ENCODE measurements at places on chromosomes 1 and 21.

- DNase-seq = no peak
These were observed 35.7 kb upstream of the FAM163A start for GRCh38 chr1:179707406-179707805.

DNA sequence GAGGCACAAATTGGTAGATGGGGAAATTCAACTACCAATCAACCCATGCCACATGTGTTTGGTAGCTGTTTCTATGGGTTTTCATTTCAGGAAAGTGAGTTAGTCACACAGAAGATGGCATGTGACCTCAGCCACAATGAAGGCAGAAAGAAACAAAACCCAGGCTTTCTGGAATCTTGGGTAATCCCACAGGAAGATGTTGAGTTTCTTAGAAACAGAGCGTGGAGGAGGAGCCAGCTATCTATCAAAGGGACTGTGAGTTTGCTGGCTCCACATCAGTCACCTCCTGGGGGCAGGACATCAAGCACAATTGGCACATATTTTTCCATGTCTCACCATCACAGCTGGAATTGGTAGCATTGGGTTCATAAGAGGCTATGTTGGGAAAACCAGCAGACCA lies 188.9 kb upstream of the PLXNA2 start:
- DNase-seq = no peak

- no peak for DNase-seq
These were observed 339.2 kb downstream of the DPYD start for GRCh38 chr1:97581614-97582051.

DNA sequence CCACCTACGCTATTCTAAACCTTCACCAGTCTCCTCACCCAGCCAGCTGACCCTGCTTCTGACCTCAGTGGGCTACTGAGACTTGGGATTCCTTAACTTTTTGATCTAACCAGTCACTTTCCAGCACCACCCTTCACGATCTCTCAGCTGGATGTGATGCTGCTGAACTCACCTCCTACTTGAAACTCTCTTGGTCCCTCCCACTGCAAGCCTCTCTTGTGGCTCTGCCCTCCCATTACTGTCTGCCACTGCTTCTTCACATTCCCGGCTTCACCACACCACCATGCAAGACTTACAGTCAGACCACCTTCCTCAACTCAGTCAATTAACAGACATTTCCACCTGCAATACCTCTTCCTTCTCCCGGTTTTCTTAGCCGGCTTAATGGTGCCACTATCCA lies 6.3 kb downstream of the TAF5L start:
- no peak for DNase-seq

DNA sequence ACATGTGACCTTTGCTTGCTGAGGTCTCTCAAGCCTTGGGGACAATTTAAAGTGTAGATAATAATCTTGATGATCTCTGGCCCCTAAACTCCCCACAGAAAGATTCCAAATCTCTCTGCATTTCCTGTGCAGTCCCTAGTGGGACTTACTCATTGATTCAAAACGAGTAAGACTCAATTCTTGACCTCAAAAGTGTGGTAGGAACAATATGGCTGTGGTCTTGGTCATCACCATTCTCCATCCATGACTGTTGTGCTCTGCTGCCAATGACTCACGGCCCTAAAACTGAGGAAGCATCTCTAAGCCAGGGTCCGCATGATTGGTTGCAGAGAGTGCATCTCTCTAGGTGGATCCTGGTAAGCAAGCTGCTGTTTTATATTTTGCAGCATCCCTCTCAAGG lies 268.0 kb downstream of the PTGER3 start:
- no peak for DNase-seq

GRCh38 chr1:227042292-227042691 lies 102.2 kb downstream of the COQ8A start:
- peak; percentile 83 for DNase-seq

DNA sequence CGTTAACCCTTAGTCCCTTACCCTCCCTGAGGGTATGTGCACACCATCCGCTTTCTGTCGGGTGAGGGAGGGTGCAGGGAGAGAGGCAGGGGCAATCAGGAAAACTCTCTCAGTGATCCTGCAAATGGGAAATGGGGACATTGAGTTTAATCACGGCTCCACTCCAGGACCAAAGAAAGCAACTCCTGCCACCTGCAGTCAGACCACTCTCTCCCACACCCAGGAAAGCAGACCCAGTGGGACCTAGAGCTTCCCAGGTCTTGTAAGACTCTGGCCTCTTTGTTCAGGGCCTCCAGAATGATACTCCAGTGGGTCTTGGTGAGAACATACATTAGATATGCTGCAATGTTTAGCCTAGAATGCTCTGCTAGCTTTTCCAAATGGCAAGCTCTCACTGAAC lies 71.5 kb downstream of the GNG12 start:
- peak; percentile 10 for DNase-seq

DNA sequence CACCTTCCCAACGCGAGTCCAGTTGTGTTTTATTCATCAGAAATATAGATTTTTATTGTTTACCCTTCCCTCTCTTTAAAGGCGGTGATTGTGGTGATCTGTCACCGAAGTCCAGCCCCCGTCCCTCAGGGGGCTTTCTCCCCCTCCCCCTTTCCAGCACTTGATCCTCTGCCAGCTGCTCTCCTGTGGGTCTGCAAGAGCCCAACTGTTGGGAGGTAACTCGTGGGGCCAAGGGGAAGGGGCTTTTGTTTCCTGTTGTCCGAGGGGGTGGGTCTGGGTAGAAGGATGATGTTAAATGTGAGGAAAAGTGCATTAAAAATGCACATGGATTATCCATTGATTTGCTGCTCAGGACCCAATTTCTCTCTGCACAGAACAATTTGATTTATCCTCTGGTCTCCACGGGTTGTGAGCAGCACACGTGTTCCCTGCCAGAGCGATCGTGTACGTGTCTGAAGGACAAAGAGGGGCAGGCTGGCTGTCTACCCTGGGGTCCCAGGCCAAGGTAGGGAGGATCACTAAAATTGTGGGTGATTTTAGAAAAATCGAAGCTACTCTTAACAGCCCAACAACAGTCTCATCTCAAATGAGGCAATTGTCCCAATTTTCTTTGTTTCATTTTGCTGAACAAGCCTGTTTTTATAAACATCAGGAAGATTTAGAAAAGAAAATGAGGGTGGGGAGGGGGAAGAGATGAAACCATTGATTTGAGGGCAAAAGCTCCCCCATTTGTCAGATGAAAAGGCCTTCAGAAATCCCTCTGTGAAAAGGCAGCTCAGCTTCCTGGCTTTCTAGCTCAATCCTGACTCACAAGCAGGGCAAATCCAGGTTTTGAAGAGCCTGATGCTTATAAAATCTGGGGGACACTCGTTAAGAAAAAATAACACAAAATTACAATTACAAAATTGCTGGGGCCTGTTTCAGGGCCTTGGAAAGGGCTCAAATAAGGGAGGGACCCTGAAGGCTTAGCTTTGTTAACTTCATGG lies 176.2 kb downstream of the RHOU start:
- DNase-seq = peak; percentile 58

- DNase-seq = no peak
These were observed 25.3 kb downstream of the ARHGEF16 start for GRCh38 chr1:3479511-3480368.

DNA sequence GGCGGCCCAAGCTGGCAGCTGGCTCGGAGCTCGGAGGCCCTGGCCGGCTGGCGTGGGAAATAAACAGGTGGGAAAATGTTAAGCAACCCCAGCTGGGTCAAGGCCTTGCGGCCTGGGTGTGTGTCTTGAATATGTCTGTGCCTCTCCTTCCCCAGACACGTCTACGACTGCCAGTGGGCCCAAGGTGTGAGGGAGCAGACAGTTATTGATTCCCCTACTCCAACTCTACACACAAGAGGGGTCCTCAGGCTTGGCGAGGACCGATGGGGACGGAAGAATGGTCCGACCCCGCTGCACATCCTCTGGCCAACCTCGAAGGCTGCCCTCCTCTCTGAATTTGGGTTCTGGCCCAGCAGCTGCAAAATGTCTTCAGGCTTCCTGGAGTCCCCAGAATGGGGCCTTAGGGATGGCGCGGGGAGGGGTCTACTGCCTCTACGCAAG lies 2.2 kb downstream of the IL22RA1 start:
- DNase-seq = no peak

DNA sequence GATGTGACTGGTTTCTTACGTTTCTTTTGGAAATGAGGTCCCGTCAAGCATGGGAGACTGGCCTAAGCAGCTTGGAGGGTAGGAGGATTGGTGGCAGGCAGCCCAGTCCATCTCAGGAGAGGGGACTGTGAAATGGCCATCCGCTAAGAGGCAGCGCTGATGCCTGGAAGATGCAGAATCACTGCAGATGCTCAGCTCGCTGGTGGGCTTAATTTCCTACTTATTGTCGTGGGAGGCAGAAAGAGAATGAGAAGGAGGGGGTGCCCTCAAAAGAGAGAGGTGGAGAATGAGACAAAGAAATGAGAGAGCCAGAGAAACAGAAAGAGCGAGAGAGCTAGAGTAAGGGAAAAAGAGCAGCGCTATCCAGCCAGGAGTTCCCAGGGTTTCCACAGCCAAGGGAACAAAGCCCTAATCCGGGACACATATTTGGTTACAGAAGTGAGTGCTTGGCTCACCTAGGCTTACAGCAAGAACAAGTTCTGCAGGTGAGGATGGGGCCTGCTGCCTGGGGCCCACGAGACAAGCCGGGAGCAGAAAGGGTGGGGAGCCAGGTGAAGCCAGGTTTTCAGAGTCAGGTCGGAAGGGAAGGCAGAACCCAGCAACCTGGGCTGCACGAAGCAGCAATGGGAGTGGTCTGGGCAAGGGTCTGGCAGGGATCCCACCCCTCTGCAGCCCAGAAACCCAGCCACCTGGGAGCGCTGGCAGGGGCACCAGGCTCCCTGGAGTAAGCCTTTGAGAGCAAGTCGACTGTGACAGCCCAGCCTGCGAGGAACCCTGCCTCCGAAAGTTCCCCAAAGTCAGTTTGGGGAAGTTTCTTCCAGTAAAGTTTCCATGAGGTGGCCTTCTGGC lies 5.8 kb downstream of the ECE1 start:
- DNase-seq = no peak

DNA sequence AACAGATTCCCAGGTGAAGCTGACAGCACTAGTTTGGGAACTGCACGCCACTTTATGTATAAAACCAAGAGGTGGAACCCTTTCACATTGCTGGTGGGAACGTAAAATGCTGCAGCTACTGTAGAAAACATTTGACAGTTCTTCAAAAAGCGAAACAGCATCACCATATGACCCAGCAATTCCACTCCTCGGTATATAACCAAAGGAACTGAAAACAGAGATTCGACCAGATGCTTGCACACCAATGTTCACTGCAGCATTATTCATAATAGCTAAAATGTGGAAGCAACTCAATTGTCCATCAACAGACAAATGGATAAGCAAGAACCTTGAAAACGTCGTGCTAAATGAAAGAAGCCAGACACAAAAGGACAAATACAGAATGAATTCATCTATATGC lies 17.5 kb downstream of the RSPH1 start:
- DNase-seq = no peak

- no peak for DNase-seq
These were observed 72.3 kb upstream of the POGK start for GRCh38 chr1:166766942-166767341.

DNA sequence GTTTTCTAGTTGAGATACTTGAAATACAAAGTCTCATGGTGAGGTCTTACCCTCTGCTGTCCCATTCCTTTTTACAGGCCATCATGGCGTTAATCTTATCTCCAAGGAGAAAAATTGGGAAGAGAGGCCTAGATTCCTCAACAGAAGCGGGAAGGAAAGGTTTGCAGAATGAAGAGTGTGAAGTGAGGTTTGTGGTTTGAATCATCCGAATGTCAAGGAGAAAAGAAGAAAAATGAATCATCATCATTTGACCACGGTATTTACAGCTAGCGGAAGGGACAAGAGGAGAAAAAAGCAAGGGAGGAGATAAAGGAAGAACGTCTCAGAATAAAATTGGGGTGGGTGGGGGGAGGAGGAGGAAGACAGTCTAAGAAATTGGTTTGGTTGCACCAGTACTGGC lies 935 bp upstream of the COG2 start:
- DNase-seq = no peak

GRCh38 chr1:84156210-84156621 lies 12.1 kb downstream of the PRKACB start:
- no peak for DNase-seq

DNA sequence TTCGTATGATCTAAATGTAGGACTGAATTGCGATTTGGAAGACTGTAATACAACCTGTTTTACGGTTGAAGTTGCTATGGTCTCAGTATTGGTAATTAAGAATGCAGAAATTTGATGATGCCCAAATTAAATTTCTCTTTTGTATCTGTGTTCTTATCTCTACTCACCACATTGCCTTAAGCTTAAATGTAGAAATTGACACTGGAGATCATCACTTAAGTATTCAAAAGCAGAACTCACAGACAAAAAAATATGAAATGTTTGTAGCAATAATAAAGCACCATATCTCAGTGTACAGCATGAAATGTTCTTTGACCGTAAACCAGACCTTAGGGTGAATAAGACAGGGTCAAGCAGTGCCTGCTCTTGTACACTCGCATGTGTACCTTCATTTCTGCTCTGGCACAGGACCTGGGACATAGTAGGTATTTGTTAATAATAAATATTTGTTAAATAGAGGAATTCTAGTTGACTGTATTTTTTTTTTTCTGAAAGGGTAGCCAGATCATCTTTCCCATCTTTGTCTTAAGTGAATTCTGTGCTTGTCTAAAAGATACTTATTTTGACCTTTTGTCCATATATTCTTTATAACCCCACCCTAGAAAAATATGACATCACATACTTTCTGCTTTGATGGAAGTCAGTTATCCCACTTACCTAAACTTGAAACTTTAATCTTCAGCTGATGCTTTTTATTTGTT lies 1.5 kb downstream of the CDC7 start:
- DNase-seq = no peak

- DNase-seq = no peak
These were observed 120.9 kb upstream of the PRDX6 start for GRCh38 chr1:173356191-173356762.

- no peak for DNase-seq
These were observed 4.5 kb upstream of the IL10RB start for GRCh38 chr21:33261635-33262034.

DNA sequence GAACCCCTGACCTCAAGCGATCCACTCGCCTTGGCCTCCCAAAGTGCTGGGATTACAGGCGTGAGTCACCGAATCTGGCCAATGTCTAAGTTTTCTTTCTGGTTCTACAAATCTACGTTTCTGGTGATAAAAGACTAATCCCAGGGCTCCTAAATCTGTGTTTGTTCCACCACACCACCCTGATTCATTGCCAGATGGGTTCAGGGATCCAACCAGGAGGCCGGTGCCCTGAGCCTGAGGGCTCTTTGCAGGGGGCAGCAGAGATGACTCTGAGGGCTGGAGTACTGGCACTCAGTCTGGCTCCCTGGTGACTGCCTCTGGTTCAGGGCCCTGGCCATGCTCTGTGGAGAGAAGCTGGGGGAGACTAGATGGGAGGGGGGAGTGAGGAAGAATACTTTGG lies 10.5 kb upstream of the OPRD1 start:
- peak; percentile 33 for DNase-seq

GRCh38 chr21:36135391-36136102 lies 668 bp downstream of the CBR3 start:
- peak; percentile 56 for DNase-seq

- DNase-seq = no peak
These were observed 842 bp upstream of the ZC3H12A start for GRCh38 chr1:37473431-37474045.

DNA sequence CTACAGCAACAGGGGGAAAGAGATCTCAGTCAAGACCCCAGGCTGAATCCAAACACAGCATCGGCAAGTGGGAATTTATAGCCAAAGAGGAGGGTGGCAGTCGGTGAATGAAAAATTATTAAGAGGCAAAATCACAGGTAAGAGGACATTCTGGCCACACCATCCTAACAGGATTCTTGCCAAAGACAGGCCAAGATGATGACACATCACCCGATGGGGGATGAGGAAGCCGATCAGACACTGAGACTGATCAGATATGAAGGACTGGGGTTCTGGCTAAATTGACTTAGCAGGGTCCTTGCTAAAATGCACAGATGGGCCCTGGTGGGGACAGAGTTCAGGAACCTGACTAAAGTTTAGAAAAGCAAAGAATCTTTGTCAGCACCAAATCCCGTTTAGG lies 402.2 kb downstream of the SMYD3 start:
- DNase-seq = no peak

Measured in NCI-H524 (cell line).